Fibroblast of skin of back (primary cell): ENCODE measurements at places on chromosomes 3 and 15.

- no peak for DNase-seq
Observed at GRCh38 chr3:133851931-133852330, 43.8 kb downstream of the RAB6B start.

- DNase-seq: no peak
Observed at GRCh38 chr15:95698230-95698629, 632.3 kb upstream of the NR2F2 start.

GRCh38 chr3:66480666-66481065 lies 20.2 kb downstream of the LRIG1 start:
- DNase-seq: peak; percentile 45

DNA sequence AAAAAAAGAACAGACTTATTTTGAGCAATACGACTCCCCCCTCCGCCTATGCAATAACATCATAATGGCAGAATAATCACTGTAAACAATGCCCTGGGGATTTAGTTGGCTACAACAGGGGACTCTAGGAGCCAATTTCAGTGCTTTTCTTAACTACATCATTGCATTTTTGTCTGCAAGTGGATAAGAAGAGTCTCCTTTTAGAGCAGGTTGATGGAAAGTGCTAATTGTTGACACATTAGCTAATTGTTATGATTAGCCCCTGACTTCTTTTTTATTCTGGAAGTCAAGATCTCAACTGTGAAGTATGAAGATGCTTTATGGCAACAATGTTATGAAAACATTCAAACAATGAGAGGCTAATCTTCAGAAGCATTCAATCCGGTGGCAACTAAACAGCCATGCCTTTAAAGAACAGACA lies 121.2 kb downstream of the MECOM start:
- DNase-seq: no peak

DNA sequence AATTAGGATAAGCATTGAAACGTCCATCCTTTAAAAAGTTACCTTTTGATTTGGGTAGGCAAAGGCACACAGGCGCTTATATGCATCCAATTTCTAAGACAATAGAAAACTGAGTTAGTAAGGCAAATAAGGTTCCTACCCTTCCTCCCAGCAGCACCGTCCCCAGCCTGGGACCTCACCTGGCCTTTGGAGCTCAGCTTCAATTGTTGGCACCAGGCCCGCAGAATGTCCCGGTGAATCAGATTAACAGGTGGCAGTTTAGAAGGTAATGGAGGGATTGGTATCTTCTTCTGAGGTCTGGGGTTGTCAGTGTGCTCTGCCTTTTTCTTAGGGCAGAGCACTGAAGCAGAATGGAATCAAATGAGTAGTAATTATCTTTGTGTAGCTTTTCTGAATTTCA lies 5.7 kb downstream of the DPPA4 start:
- no peak for DNase-seq

- DNase-seq: no peak
Observed at GRCh38 chr15:57646087-57646486, 54.4 kb downstream of the MYZAP start.

DNA sequence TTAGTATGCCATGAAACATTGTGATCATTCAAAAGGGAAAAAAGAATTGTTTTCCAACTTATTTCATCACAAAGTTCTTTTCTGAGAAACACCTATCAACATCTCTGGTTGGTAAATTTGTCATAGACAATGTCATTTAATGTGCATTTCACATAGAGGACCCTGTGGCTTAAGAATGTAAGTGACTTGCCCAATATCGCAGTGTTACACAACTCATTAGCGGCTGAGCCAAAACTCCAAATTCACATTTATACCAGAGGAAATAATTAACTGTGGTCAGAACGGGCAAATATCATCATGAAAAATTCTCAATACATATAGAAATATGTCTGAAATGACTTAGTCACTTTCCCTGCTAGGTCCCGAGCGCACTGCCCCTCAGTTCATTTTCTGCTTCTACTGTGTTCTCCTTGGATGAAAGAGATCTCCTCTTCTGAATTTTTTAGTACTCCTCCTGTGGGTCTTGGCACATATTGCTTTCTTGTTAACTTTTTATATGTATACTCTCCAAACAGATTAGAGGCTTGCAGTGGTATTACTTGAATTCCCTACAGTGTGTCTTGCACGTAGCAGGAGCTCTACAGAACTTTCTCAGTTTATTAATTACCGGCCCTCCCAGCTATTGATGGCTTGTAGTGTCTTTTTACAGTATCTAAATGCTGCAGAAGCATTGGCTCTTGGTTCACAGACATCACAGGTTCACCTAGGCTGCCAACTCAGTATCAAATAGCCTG lies 33.1 kb downstream of the PTX3 start:
- no peak for DNase-seq

GRCh38 chr15:77474310-77474988 lies 53.8 kb downstream of the HMG20A start:
- DNase-seq: no peak

DNA sequence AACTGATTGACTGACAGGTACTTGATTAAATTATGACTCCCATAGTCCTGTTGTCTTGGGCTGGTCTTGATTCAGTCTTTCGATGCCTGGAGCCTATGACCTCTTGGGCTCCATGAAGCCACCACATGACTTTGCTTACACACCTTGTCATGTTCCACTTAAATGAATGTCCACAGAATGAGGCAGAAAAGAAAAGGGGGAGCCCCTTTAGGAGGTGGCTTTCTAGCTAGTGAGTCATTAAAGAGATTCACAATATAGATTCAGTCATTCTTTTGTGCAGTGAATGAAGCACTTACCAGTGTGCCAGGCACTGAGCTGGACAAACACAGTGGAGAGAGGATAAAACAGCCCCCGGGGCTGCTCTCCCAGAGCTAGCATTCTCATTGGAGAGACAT lies 17.1 kb downstream of the VIPR1 start:
- DNase-seq: no peak

- DNase-seq: peak; percentile 51
Observed at GRCh38 chr3:85576091-85576690, 617.4 kb downstream of the CADM2 start.

- DNase-seq: no peak
Observed at GRCh38 chr3:108285176-108285575, 11.2 kb upstream of the HHLA2 start.

DNA sequence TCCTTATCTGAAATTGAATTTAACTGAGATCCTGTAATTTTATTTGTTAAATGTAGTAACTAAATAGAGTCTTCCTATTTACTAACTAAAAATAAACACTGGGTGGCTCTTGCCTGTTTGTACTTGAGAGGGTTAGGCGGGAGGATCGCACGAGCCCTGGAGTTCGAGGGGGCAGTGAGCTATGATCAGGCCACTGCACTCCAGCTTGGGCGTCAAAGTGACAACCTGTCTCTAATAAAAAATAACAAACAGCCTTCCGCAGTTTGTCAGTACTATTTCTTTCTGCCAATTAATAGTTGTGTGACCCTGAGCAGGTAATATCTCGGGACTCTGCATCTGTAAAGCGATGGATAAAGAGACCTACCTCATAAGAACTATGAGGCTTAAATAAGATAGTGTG lies 768 bp upstream of the PDE12 start:
- no peak for DNase-seq

DNA sequence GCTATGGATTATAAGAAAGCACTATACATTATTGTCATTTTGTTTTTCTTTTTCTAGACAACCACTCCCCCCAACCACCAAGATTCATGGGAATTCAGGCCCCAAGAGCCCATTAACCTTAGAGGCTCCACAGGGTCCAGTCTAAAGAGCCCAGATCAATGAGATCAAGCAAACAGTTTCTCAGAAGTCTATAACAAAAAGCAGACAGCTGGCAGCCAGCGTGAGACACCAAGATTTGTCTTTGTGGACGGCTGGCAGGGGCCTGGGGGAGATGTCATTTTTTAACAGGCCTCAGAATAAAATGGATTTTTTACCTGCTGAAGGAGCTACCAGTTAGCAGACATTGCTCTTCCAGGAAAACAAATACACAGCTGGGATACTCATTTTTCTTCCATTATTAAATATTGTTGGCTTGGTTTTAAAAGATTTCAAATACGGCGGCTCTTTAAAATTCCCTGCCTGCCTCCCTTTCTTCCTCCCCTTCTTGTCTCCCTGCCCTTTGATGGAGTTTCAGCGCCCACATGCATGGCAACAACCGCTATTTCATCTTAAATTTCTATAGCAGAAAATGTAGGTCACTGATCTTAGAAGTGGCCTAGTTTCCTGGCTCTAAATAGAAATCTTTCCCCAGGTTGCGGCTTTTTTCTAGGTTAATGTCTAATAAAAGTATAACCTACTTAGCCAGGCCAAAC lies 130.6 kb downstream of the FAM174B start:
- DNase-seq: no peak

GRCh38 chr3:73820431-73820830 lies 195.7 kb upstream of the PDZRN3 start:
- no peak for DNase-seq

DNA sequence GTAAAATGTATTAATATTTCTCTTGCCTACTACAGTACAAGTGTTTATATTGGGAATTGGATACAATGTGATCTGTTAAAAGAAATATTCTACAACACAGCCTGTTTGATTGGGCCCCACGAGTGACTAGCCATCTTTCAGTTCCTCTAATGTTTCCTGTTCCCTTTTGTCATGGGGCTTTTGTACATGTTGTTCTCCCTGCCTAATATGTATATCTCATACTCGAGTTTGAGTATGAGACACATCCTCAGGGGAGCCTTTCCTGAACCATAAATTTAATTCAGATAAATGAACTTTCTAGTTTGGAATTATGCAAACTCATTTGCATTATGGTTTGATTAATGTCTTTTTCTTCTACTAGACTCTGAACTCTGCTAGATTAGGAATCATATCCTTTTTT lies 65.5 kb downstream of the MEF2A start:
- DNase-seq: no peak

GRCh38 chr3:37150621-37151020 lies 23.8 kb downstream of the LRRFIP2 start:
- peak; percentile 17 for DNase-seq

DNA sequence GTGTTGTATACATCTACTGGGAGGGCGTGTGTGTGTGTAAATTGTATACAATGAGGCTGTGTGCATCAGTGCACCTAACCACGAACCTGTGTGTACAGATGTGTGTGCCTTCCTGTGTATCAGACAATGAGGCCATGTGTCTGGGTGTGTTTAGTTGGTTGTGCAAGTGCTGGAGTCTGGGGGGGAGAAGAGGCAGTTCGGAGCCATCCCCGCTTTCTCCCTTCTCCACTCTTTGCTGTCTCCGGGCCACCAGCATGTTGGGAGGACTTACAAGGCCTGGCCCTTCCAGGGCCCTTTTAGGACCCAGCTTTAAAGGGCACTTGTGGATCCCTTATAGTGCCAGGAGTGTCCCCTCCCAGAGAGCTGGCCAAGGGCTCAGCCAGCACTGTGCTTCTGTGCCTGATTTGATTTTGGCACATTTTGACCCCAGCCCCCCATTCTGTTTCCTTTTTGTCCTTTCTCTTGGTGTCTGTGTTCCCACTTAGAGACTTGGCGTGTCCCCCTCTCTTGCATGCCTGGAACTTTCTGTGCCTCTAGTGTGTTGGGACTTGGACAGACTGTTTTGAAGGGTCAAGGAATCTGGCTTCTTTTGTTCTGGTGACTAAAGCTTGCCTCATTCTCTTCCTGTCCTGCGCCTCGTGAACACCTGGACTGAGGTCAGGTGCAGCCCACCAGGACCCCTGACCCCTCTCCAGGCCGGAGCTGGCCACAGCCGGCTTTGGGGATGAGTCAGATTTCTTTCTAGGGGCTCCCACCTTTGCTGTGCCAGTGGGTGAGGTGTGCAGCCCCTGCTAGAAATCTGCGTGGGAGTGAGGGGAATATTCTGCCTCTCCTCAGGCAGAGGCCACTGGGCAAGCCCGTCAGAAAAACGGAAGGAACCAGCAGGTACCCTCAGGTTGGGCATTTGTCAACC lies 1.5 kb downstream of the CTDSPL start:
- DNase-seq: no peak

DNA sequence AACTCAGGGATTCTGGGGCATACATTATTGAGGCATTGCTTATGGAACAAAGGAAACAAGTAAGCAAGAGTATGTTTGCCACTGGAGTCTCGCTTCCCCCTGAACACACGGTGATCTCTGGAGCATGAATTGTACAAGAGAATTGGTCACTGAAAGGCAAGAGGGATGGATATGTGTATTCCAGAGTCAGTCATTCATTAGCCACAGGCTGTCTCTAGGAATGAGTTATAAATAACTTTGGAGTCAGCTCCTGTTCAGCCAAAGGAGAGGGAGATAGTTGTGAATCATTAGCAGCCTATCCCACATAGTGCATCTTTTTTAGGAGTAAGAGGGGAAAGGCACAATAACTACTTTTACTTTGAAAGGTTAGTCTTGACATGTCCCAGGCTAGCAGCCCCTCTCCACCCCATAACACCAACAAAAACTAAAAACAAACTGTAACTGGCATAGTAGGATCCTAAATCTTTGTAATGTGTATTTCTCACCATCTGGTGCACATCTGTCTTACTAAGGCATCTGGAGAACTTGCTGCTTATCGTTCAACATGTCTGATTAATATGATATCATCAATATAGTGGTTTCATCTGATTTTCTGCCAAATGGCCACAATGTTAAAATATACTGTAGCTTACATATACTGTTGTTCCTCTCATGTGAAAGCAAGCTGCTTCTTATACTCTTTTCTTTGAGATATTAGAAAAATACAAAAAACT lies 462.2 kb downstream of the GRM7 start:
- DNase-seq: no peak

GRCh38 chr3:68447885-68448284 lies 484.5 kb downstream of the TAFA4 start:
- no peak for DNase-seq

- DNase-seq: no peak
Observed at GRCh38 chr15:61841466-61841865, 218.8 kb downstream of the VPS13C start.

DNA sequence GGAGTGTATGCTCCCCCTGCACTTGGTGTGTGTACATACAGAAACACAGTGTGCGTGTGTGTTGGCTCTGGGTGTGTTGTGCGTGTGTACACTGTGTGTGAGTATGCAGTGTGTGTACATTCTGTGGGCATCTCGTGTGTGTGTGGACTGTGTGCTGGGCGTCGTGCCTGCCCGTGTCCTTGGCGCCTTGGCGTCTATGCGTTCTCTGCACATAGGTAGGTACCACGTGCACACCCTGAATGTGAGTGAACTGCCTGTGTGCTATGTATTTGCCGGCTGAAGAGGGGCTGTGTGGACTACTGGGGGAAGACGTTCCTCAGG lies 481 bp upstream of the ECE2 start:
- no peak for DNase-seq

GRCh38 chr3:17640466-17640865 lies 102.0 kb downstream of the TBC1D5 start:
- DNase-seq: peak; percentile 53

DNA sequence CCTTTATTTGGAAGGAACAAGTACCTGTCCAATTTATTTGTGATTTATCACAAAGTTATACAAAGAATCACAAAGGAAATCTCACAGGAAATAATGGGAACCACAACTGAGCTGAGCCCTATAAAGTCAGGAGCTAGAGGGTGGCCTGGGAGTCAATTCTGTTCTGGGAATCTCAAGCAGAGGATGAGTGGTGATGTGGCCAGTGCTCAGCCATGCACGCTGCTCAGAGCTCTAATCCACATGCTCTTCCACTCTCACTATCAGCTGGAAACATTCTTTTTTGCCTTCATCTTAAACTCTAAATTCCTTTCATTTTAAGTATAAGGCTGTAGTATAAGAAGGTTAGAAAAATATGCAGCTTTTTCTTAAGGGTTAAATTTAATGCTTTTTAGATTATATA lies 36.6 kb downstream of the UACA start:
- peak; percentile 52 for DNase-seq

- no peak for DNase-seq
Observed at GRCh38 chr3:167568634-167569033, 85.1 kb downstream of the WDR49 start.
